ENCODE measurements at places on chromosomes 1 and 21. TPM values are rescaled to one million over a fixed set of nuclear protein-coding genes. Genes with fewer than 3 reads are reported as not detected.
A peak's percentile ranks its signal among the peaks of the same experiment; 100 is the strongest.

GRCh38 chr1:3261007-3261968, 192.3 kb downstream of the PRDM16 start:
- DNase-seq, result no peak

DNA sequence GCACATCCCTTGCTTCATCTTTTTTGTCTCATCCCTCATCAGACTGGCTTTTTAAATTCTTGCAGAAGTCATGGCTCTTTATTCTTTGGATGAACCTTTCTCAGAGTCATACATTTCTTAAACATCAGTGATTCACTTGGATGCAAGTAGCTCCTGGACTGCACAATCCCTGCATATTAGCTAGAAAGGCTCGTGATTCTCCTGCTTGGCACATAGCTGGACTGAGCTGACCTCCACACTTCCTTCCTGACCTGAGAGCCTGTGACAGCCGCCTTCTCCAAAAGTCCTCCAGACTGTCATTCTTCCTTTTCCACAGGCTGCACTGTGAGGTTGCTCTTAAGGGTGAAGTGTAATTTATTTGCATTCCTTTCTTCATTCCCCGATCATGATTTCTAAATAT, 109.4 kb downstream of the RGL1 start:
- DNase-seq, result peak; percentile 29

Gene UBL4B
- total RNA-seq, result not detected

DNA sequence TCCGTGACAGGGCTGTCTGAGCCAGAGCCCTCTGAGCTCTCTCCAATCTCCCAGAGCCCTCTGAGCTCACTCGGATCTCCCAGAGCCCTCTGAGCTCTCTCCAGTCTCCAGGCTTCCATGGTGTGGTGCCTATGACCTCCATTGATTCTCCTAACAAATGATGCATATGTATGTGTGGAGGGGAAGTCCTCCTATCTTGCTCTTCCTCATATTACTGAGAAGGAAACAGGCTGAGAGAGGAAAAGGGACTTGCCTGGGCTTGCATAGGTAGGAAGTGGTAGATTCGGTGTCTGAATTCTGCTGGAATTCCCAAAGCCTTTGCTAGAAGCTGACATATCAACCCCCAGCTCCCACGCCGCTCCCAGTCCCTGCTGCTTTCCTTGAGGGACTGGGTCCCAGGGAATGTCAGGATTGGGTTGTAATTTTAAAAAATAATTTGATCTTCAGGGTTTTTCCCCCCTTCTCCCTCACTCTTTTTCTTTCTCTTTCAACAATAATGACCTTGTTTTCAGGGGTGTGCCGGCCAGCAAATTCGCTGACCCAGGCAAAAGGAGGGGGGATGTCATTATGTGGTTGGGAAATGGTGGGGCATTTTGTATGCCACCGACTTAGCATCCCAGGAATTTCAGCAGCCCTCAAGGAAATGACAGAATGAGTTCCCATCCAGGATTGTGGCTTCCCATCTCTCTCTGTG, 42.3 kb upstream of the RUNX3 start:
- DNase-seq, result no peak

Gene CASQ2
- not detected for total RNA-seq

DNA sequence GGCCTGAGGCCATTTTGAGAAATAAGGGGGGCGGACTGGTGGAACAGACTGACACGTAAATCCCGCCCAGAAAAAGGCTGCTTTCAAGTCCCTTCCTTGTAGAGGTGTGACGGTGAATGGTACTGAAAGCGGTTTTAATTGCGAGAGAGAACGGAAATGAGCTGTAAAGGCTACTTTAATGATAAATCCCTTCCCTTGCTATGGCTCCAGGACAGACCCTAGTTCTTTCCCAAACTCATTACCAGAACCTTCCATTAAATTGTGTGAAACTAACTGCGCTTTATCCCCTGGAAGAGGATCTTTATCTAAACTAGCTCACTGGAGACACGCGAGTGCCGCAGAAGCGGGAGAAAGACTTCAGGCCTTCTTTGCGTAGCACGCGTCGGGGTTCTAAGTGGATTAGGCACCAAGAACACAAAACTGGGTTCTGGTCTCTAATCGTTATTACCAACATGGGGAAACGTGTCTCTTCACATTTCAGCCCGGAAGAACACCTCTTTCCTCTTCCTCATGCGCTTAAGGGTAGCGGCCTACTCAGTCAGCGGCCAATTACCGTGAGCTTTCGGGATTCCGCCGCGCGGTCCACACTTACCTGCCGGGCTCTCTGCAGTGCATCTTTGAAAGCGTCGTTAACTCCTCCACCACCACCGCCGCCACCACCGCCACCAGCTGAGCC, 441 bp downstream of the FUBP1 start:
- DNase-seq, result peak; percentile 67

Gene PRR9
- not detected for total RNA-seq

GRCh38 chr1:59340411-59341307, 43.8 kb downstream of the FGGY start:
- DNase-seq, result no peak

Gene TNNI3K
- not detected for total RNA-seq

- DNase-seq, result no peak
Measured at GRCh38 chr1:97816927-97817326, 103.9 kb downstream of the DPYD start.

DNA sequence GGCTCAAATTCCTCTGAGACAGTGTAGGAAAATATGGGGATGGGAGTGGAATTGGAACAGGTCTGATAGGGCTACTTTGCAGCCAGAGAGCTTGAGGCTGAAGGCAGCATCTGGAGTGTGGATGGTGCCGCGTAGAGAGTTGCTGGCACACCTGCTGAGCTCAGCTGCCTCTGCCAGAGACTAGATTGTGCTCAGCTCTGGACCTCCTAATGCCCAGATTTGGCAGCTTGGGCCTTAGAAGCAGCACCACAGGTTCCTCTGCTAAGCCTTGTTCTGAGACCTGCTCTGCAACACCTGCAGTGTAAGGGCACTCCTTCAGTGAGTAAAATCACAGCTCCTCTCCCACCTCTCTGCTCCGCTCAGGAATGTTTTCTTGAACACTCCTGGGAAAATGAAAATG, 23.3 kb downstream of the ACOT11 start:
- DNase-seq, result no peak

DNA sequence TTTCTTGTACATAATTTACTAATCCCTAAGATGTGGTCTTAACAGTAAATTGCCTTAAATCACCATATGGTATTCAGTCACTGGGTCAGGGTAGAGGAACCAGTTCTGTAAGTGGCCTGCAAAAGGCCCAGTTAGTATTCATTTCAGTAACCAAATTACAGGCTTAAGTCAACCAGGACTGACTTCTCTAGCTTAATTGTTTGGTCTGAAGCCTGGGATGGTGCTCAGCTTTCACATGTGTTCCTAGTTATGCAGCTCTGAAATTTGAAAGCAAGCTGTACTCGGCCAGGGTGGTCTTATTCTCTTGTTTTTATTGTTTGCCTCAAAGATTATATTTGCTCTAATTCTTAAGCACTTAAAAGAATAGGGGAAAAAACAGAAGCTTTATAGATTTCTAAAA, 144.6 kb downstream of the MAGI3 start:
- no peak for DNase-seq

DNA sequence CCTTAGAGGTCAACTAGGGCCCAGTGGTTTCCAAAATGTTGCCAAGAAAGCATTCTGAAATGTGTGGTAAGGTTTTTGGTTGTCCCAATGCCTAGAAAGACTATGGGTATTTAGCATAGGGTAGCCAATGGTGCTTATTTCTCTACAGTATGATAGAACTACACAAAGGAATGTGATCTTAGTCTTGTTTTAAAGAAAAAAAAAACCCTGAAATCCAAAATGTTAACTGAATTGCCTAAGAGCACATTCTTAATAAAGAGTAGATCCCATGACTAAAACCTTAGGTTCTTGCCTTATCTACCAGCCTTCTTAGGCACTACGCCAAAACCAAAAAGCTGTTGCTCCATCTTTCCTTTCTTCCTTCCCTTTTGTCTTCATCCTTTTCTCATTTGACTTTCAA, 428.2 kb downstream of the MRPL39 start:
- DNase-seq, result no peak

DNA sequence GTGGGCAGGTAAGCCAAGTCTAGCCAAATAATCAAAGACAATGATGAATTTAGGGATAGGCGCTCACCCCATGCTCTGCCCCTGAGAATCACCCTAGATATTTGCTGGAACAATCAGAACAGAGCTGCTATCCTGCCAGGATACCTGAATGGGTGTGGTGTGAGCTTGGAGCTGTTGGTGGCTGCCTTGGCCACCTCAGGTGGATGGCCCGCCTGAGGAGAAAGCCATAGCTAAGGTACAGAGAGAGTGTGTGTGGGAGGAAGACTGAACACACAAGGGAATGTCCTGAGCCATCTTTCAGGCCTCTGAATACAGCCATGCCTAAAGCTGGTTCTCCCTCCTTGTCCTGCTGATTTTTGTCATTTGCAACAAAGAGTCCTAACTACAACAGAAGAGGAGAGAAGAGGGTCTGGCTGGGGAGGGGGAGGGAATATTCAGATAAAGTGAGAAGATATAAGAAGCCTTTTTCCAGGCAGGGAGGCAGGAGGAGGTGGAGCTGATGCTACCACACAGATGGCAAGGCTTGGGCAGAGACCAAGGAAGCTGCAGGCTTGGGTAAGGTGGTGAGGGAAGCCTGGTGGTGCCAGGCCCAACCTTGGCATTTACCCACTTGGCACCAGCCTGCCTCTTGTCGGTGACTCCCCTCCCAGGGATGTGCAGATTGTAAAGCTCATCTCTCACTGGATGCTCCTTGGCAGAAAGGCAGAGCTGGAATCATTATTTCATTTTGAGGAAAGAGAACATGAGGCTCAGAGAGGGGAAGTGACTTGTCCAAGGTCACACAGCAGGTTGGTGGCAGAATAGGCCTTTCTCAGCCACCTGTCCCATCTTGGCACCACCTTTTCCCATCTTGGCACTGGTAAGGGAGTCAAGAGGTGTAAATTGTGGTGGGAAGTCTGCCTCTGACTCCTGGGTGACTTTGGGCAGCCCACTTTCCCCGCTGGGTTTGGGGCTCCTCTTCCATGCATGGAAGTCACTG, 49.7 kb downstream of the NKAIN1 start:
- DNase-seq, result no peak

DNA sequence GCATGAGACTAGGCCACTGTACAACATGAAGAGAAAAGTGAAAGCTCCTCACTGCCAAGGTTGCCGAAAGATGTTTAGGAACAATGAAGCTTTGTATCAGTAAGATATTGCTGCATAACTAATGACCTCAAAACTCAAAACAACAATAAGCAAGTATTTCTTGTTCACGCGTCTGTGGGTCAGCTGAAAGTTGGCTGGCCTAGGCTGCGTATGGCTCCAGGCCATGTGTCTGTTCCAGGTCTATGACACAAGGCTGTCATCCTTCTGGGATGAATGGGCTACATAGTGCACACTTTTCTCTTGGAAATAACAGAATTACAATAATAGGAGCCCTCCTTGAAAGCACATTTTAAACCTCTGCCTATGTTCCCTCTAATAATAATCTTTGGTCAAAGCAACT, 515.9 kb downstream of the PLPP3 start:
- DNase-seq, result no peak

All from glomerular endothelial cell (primary cell).